Activated T-helper 9 cell treated with anti-CD3 and anti-CD28 coated beads, Interleukin-2, amount 50 U/mL, for 16 hours (primary cell): ENCODE measurements at places on chromosomes 12 and 14.

DNA sequence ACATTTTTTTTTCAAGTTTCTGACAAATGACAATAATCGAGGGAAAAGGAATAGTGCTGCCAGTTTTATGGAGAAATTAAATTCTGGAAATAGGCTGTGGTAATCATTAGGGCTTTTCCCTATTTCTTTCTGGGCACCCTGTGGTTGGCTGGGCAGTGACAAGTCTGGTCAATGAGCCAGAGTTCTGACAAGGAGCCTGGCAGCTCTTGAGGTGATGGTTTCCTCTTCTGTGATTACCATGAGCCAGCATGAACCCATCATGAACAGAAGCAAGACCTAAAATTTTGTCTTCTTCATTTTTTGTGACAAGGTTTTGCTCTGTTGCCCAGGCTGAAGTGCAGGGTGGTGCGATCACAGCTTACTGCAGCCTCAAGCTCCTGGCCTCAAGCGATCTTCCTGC, 115.8 kb downstream of the TRAFD1 start:
- no peak for DNase-seq

- no peak for DNase-seq
Observed at GRCh38 chr12:97659117-97659880, 196.7 kb downstream of the RMST start.

DNA sequence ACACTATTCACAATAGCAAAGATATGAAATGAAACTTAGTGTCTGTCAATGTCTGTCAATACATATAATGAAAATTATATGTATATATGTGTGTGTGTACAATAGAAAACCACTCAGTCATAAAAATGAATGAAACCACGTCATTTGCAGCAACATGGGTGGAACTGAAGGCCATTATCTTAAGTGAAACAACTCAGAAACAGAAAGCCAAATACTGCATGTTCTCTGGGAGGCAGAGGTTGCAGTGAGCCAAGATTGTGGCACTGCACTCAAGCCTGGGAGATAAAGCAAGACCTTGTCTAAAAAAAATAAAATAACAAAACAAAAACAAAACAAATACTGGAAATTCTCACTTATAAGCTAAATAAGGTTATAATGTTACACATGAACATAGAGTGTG, 16.7 kb upstream of the E2F7 start:
- no peak for DNase-seq

DNA sequence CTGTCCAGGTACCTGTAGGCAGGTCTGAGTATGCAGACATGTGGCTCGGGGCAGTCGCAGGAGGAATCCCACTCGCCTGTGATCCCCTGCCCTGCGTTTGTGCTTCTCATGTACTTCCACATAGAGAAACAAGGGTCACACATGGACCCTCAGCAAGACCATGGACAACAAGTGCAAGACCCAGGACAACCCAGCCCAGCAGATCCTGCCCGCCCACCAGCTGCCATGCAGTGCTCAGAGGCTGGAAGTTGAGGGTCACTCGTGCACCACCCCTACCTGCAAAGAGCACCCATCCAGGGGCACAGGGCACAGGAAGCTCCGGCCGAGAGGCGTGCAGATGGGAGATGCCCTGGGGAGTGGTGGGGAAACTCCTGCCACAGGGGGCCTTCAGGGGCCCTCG, 67.5 kb upstream of the C14orf180 start:
- no peak for DNase-seq

DNA sequence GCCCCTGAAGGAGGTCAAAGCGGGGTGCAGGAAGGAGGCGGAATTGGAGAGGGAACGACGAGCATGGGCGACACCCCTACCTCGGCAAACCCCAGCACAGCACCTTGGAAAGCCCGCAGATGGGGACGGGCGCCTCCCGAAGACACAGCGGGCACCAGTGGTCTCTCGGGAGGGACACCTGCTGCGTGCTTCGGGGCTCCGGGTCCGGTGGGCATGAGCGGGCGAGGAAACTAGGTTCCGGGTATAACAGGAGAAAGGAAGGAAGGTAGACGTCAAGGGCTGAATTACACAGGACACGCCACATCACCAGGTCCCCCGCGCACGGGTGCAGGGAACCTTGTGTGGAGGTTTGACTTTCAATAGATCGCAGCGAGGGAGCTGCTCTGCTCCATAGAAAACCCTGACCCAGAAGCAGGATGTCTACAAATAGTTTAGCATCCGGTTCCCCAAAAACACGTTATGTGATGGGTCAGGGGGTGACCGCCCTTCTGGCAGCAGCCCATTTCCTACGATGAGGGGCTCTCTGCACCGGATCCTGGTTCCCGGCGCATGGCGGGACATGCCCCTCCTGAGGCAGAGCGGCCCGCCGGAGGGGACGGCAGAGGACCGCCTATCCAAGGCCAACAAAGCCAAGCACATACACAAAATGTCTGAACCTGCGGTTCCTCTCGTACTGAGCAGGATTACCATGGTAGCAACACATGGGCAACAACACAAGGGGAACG, 196.9 kb downstream of the ALG10 start:
- no peak for DNase-seq

- no peak for DNase-seq
Observed at GRCh38 chr14:58107947-58108552, 44.0 kb downstream of the ARMH4 start.

DNA sequence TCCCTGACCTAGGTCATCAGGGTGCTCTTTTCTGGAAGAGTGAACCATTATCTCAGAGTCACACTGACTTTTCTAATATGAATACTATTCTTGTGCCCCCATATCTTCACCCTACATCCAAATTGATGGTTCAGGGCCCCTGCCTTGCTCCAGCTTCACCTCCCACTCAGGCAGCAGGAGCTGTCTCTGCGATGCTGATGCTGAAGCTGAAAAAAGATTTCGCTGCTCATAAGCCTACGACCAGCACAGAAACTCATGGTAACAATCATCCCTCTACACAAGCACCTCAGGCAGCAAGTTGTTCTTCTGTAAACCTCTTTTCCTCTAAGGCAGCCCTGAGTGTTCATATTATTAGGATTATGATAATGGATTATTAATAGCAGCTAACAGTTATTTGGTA, 3.2 kb downstream of the ARF3 start:
- no peak for DNase-seq

DNA sequence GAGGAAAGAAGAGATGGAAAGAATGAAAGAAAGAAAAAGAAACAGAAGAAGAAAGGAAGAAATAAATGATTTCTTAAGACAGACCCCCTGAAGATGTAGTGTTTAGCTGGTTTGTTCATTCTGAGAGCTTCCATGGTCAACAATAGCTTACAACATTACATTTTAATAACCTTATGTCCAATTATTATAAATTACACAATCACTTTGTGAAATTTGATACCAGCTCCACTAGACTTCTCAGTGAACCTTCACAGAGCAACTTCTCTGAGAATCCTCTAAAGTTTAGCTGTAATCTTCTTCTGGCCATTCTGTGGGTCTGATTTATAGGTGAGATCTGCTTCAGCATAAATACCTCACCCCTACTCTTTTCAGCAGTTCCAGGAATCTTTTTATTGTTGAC, 27.9 kb downstream of the SIX1 start:
- DNase-seq, result no peak

DNA sequence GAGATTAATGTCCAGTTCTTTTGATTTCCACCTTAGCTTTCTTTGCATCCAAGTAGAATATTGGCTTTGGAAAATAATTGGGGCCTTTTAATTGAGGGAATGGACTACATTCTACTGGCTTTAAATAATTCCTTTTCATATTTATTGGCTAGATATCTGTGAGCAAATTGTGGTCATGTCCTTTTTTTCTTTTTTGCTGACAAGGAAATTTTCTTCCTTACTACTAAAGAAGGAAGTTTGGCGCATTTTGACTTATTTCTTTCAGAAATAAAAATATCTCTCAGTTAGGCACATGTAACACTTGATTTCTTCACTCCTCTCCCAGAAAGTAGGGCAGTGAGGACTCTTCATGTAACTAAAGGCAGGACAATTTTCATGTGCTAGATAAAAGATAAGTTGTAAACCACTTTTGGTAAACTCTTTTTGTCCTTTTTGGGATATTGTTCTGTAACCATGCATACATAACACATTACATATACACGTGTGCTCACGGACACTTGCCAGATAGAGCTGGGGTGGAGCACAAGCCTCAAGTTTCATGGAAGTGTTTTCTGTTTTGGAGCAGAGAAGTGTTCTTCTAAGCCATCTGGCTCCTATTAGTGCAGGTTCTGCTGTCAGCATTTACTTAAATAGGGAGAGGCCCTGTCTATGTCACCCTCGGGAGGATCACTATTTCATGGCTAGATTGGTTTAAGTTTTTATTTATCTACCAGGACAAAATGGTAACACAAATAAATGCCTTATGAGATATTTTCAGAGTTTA, 85.1 kb upstream of the LRIG3 start:
- DNase-seq, result no peak

DNA sequence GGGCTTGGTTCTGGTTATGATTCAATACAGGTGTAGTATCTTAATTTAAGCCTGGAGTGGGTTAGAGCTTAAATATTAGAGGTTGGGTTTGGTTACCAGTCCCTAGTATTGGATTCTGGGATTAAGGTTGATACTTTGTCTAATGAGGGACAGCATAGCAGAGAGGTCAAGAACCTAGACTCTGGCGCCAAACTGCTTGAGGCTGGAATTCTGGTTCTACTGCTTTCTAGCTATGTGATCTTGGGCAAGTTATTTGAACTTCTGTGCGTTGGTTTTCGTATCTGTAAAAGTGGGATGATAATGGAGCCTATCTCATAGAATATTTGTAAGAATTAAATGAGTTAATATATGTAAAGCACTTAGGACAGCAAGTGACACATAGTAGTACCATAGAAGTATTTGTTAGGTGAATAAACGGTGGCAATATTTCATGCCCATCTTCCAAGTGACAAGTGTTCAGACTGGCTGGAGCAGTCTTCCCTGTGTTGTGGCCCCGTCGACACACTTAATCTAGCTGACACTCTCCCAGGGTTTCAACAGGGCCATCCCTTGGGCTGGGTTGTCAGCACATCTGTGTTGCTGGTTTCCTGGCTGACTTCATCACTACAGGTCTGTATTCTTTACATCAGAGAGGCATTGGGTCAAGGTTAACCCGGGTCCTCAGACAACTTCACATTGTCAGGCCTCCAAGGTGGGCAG, 3.0 kb downstream of the ENDOU start:
- no peak for DNase-seq

DNA sequence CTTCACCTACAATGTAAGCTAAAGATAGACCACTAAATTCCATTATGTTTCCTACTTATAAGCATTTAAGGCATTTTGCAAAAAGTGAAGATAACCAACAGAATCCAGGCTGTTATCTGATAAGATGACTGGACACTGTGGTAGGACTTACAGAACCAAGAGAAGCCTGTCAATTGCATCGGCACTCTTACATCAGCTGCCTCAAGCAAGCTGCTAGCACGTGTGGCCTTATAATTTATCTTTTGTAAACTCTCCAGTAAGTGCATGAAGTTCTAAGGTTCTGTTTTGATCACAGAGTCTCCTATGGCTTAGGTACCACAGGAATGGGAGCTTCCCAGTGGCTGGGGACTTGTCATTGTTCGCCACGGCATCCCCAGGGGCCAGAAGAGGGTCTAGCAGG, 88.7 kb downstream of the TRAFD1 start:
- no peak for DNase-seq

GRCh38 chr12:131114271-131114670, 160.6 kb downstream of the ADGRD1 start:
- no peak for DNase-seq

DNA sequence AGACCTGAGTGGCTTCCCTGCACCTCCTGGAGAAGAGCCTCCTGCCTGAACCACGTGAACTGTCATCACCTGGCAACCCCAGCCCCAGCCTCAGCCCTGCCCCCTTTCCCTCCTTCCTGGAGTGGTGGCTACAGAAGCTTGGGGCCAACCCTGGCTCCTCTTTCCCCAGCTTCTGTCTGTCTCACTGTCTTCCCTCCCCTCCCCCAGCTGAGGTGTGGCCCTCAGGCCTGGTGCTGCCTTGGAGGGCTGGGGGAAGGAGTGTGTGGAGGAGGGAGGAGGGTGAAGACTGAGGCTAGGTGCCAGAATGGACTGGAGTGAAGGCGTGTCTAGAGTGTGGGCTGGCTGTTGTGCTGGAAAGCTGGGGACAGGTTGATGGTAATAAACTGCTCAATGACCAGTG, 9.7 kb downstream of the NFATC4 start:
- DNase-seq, result no peak

GRCh38 chr14:105369653-105370040, 28.7 kb upstream of the TEX22 start:
- DNase-seq, result no peak

GRCh38 chr12:119255314-119255713, 76.6 kb downstream of the HSPB8 start:
- no peak for DNase-seq

- no peak for DNase-seq
Observed at GRCh38 chr14:76371066-76371465, 4.9 kb upstream of the ESRRB start.

- no peak for DNase-seq
Observed at GRCh38 chr12:124776125-124776513, 87.5 kb downstream of the SCARB1 start.

GRCh38 chr12:113071135-113072112, 14.9 kb downstream of the DTX1 start:
- DNase-seq, result no peak

DNA sequence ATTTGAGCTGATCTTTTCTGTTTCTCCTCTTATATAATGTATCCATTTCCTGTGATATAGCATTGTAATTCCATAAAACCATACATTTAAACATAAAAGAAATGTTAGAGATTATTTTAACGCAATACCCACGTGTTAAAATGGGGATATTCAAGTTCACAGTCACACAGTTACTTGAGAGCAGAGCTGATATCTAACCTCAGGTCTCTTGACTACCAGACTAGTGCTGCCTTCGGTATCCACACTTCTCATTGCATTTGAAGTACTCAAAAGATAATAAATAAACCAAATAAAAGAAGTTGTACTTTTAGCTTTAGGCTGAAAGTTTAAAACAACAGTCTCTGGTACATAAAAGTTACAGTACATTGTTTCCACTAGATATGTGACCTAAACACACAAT, 2.9 kb downstream of the CLECL1 start:
- no peak for DNase-seq

- DNase-seq, result no peak
Observed at GRCh38 chr14:54116972-54117371, 160.3 kb upstream of the BMP4 start.

DNA sequence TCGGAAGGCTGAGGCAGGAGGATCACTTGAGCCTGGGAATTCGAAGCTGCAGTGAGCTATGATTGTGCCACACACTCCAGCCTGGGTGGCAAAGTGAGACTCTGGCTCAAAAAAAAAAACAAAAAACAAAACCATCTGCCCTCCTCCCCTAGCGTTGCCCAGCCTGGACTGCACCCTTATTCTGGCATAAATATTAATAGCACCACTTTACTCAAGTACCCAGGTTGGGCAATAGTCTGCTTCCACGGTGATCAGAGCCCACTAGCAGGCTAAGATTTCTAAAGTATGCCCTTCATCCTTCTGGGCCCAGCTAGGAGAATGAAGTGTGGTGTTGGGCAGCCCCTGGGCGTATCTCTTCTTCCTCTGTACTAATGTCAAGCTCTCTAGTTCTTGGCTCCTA, 33.3 kb downstream of the KCTD10 start:
- DNase-seq, result no peak

DNA sequence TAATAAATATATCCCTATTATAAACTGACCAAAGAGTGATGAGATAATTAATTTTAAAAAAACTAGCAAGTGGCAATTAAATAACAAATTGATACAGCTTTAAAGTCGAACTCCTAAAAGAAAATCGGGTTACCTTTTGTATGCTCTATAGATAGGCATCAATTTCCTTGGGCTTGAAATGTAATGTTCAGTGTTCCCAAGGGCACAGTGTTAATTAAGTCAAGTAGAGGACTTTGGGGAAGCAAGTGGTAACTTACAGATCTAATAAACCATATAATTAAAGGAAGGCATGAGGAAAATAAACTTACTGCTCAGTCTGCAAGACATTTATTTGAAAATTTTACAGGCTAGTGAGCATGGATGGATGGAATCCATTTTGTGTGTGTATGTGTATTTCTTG, 220.9 kb downstream of the FSCB start:
- DNase-seq, result no peak
